ENCODE measurements at places on chromosomes 6 and 20. TPM values are rescaled to one million over a fixed set of nuclear protein-coding genes. Genes with fewer than 3 reads are reported as not detected.

Gene SPATA25
- not detected for polyA plus RNA-seq

Gene CAPN11
- not detected for polyA plus RNA-seq

Gene HEY2
- 0.39 TPM for polyA plus RNA-seq

DNA sequence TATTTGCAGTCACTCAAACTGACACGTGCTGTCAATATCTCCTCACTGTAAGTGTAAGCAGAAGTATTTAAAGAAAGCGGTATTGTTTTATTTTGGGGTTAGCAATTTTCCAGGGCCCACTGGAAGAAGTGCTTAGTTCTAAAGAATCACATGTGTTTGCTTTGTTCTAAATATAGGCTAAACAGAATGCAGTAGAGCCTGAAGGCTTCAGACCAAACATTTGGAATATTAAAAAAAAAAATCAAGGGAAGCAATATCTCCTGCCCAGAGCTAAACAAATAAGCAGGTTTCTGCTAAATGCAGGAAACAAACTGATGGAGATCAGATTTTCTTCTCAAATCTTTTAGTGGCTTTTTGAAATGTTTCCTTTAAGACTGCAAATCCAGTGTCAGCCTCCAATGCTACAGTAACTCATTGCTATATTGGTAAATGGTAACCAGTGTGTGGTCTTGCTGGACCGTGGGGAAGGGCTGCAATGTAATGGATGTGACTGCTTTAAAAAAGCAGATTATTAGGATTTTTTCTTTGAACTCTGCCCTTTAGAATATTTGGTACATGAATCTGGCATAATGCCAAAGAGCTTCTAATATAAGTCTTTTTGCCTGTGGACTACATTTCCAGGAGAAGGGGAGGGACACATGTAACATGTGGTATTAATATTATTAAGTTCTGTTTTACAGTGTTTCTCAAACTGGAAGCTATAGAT lies 317.1 kb upstream of the FERMT1 start:
- no peak for DNase-seq

Gene TREML1
- polyA plus RNA-seq = not detected

DNA sequence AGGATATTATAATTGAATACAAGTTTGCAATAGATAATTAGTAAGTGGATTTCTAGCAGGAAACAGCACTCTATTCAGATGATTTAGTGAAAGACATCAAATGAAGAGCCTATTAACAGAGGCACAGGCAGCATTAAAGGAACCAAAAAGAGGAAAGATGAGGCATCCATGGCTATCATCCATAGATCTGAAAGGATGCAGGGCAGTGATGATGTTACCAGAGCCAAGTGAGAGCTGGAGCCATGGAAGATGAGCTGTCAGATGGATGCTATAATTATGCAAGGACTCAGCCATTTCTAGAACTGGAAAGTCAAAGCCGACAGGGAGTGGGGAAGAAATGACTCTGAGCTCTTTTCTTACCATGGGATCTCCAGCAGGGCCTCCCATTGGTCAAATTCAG lies 66.8 kb upstream of the ANKEF1 start:
- no peak for DNase-seq

Gene VARS1
- 45.1 TPM for polyA plus RNA-seq

- DNase-seq = no peak
Measured at GRCh38 chr20:47773371-47773786, 11.9 kb downstream of the SULF2 start.

Gene AMD1
- 63.3 TPM for polyA plus RNA-seq

GRCh38 chr6:20432692-20433091 lies 31.0 kb downstream of the E2F3 start:
- DNase-seq = no peak

Measured in CD4-positive, CD25-positive, alpha-beta regulatory T cell (primary cell).